ENCODE measurements at places on chromosomes 5 and 9. TPM values are rescaled to one million over a fixed set of nuclear protein-coding genes. Genes with fewer than 3 reads are reported as not detected.

DNA sequence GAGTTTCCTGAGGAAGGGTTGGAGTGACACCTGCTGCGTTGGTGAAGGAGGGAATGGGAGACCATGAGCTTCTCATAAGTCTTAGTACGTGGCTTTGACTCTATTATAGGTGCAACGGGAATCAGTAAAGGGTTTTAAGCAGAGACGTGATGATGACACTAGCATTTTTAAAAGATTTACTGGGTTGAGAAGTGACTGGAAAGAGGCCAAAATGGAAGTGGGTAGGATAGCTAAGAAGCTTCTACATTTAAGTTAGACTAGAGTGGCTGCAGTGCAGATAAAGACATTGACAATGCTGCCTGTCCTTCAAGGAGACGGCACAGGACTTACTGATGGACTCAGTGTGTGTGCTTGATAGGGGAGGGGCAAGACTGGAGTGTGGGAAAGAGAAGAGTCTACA is 6.2 kb downstream of the GAPT start:
- H3K4me3 ChIP-seq = no peak overlapping the region
- H3K36me3 ChIP-seq = no peaks in the 10 kb centered on the region
- no peaks in the 10 kb centered on the region for H3K27me3 ChIP-seq
- DNase-seq = no peak
- H3K4me1 ChIP-seq = no peaks in the 10 kb centered on the region

GRCh38 chr5:95848701-95849100 is 26.2 kb upstream of the GLRX start:
- H3K4me1 ChIP-seq = peaks cover 10% of the 10 kb centered on the region
- no peak overlapping the region for H3K4me3 ChIP-seq
- H3K36me3 ChIP-seq = peaks cover 4% of the 10 kb centered on the region
- no peak overlapping the region for H3K27ac ChIP-seq

DNA sequence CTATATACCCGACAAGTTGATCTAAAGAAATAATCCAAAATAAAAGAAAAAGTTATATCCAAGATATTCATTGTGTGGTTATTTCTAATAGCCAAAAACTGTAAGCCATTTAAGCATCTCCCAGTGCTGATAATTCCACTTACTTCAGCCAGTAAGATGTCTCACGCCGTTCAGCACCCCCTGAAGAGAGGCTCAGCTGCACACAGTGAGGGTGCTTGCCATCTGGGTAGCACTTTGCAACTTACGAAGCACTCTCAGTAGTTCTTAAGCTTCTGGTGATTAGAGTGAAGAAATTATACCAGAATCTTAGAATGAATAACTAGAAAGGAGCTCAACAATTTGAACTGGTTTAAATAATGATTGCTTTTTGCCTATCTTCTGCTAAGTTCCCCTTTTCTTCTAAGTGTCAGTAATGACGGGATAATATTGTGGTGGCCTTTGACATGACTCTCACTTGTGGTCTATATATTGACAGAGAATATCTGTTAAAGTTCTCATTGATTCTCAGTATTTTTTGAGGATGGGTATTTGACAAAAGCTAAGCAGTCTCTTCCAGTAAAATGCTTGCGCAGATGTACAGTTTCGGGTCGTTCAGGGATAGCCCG is 26.2 kb upstream of the LTC4S start:
- no peak overlapping the region for H3K4me3 ChIP-seq
- H3K27me3 ChIP-seq = no peaks in the 10 kb centered on the region
- peaks cover 25% of the 10 kb centered on the region for H3K4me1 ChIP-seq
- H3K36me3 ChIP-seq = peaks cover 58% of the 10 kb centered on the region
- no peak overlapping the region for H3K27ac ChIP-seq

DNA sequence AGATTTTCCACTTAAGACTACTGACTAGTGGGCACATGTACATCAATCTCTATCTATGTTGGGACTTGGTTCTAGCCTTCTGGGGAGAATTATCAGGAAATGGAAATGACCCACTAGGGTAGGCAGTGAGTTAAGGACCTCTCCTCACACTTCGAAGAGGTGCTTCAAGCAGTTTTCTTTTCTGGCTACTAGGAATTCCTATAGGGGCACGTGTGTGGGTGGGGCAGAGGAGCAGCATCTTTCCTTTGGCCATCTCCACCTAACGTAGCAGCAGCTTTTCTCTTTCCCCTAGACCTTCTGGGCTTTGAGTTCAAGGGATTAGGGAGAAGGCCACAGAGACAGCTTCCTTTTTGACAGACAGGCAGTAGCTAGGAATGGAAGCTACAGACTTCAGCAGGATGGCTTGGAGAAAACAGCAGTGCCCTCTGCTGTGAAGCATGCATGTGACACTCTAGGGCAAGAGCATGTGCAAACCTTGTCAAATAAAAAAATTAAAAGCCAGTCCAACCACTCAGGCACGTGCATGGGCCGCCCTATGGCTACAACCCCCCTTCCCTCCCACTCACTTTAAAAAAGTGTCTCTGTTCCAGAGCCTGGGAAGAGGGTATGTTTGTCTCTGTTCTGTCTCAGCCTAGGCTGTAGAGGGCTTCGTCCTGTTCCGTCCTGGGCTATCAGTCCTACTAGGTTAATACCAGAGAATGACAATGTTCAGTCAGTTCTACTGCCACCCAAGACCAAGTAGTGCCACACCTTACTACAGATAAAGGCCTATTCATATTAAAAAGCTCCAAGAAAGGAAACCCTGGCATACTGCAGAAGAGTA is 8.7 kb upstream of the GFRA3 start:
- no peak for DNase-seq
- H3K27me3 ChIP-seq = no peaks in the 10 kb centered on the region
- H3K4me1 ChIP-seq = no peaks in the 10 kb centered on the region
- no peaks in the 10 kb centered on the region for H3K36me3 ChIP-seq
- no peak overlapping the region for H3K4me3 ChIP-seq

DNA sequence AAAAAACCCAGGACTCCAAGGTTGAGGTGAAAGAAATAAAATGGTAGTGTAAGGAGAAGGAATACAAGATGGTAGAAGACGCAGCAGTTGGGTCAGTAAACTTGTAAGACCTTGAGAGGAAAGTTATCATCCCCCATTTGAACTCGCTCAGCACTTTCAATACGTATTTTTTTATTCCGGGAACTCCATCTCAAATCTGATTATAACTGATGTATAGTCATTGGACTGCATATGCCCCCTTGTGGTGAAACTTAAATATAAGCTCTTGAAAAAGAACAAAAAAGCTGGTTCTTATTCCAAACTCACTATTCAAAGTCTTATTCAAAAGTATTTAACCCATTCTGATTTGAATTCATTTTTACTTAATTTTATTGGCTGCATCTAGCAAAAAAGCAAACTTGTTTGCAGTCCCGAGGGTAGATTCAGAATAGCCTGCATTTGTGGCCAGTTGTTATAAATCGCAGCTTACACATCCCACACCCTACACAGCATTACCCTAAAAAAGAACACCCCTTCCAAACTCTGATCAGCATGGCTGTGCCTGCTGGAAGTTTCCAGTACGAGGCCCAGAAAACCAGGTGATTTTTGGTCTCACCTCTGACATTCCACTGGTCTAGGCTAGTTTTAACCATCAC is 118.0 kb downstream of the ESM1 start:
- no peaks in the 10 kb centered on the region for H3K4me1 ChIP-seq
- no peak overlapping the region for H3K27ac ChIP-seq
- no peak overlapping the region for H3K4me3 ChIP-seq
- H3K27me3 ChIP-seq = no peaks in the 10 kb centered on the region

GRCh38 chr5:44312374-44312773 is 76.8 kb downstream of the FGF10 start:
- no peaks in the 10 kb centered on the region for H3K27me3 ChIP-seq
- H3K4me3 ChIP-seq = no peak overlapping the region
- no peak overlapping the region for H3K27ac ChIP-seq
- H3K4me1 ChIP-seq = no peaks in the 10 kb centered on the region

- no peaks in the 10 kb centered on the region for H3K36me3 ChIP-seq
- no peaks in the 10 kb centered on the region for H3K4me1 ChIP-seq
- DNase-seq = no peak
- no peak overlapping the region for H3K27ac ChIP-seq
- no peak overlapping the region for H3K4me3 ChIP-seq
- H3K27me3 ChIP-seq = no peaks in the 10 kb centered on the region
These were observed 59.6 kb upstream of the HTR4 start for GRCh38 chr5:148713735-148714508.

- peak; percentile 79 for DNase-seq
- no peaks in the 10 kb centered on the region for H3K36me3 ChIP-seq
- peak overlapping the region; percentile 91 for H3K27ac ChIP-seq
- peaks cover 81% of the 10 kb centered on the region for H3K4me1 ChIP-seq
These were observed 92.7 kb downstream of the DAB2IP start for GRCh38 chr9:121744002-121744686.

GRCh38 chr9:134405527-134405926 is 79.3 kb downstream of the RXRA start:
- no peak for DNase-seq
- no peaks in the 10 kb centered on the region for H3K36me3 ChIP-seq
- no peaks in the 10 kb centered on the region for H3K27me3 ChIP-seq
- H3K4me3 ChIP-seq = no peak overlapping the region
- H3K4me1 ChIP-seq = peaks cover 86% of the 10 kb centered on the region

DNA sequence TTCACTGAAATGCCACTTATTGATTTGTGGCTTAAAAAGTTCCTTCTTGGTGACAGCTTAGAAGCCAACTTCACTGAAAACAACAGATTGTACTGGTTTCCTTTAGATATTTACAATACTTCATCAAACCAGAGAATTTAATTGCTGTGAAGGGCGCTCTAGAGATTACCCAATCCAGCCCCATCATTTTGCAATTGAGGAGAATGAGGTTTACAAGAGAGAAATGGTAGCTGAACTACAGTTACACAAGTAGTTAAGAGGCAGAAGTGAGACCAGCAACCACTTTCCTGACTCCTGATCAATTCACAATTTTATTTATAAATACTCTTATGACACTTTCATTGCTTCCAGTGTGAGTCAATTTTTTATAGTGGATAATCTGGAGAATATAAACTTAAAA is 103.5 kb upstream of the APC start:
- H3K4me3 ChIP-seq = no peak overlapping the region
- H3K27me3 ChIP-seq = no peaks in the 10 kb centered on the region
- H3K36me3 ChIP-seq = no peaks in the 10 kb centered on the region
- no peak for DNase-seq
- peak overlapping the region; percentile 47 for H3K27ac ChIP-seq

GRCh38 chr5:107100121-107100520 is 570.6 kb downstream of the EFNA5 start:
- H3K4me3 ChIP-seq = no peak overlapping the region
- H3K27me3 ChIP-seq = no peaks in the 10 kb centered on the region
- no peaks in the 10 kb centered on the region for H3K36me3 ChIP-seq
- DNase-seq = no peak
- peaks cover 4% of the 10 kb centered on the region for H3K4me1 ChIP-seq

DNA sequence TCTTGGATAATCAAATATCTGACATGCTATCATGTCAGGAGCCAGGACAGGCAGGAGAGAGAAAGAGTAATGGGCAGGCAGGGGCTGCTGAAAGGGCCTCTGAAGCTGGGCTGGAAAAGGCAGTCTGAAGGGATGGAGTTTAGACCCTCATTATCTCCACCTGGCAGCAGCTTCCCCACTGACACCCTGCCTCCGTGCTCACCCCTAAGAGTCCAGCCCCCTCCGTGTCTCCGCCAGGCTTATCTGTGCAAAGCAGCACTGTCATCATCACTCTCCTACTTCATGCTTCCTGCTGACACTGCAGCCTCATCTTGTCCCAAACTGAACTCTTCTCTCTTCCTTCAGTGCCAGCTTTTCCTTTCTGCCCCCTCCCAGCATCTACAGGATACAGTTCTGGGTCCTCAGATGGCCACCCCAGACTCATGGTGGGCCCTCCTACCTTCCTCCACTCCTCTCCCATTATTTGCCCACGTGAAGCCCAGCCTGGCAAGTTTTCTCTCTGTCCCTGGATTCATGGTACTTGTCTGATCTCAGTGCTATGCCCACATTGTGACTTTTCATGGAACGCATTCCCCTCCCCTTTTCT is 70.9 kb upstream of the KLF9 start:
- peak overlapping the region; percentile 97 for H3K27ac ChIP-seq
- no peaks in the 10 kb centered on the region for H3K36me3 ChIP-seq
- H3K4me3 ChIP-seq = no peak overlapping the region
- peaks cover 81% of the 10 kb centered on the region for H3K4me1 ChIP-seq
- peak; percentile 70 for DNase-seq

GRCh38 chr5:17267106-17267505 is 49.7 kb downstream of the BASP1 start:
- no peaks in the 10 kb centered on the region for H3K4me1 ChIP-seq
- H3K4me3 ChIP-seq = no peak overlapping the region
- H3K36me3 ChIP-seq = no peaks in the 10 kb centered on the region
- no peak overlapping the region for H3K27ac ChIP-seq
- no peaks in the 10 kb centered on the region for H3K27me3 ChIP-seq

- no peak for DNase-seq
- H3K27ac ChIP-seq = no peak overlapping the region
- H3K4me3 ChIP-seq = no peak overlapping the region
- no peaks in the 10 kb centered on the region for H3K27me3 ChIP-seq
These were observed 83.0 kb upstream of the IL33 start for GRCh38 chr9:6132650-6133049.

- no peak overlapping the region for H3K4me3 ChIP-seq
- no peaks in the 10 kb centered on the region for H3K36me3 ChIP-seq
- H3K27ac ChIP-seq = no peak overlapping the region
- no peak for DNase-seq
- H3K27me3 ChIP-seq = no peaks in the 10 kb centered on the region
- H3K4me1 ChIP-seq = no peaks in the 10 kb centered on the region
These were observed 123.0 kb downstream of the ADAMTSL1 start for GRCh38 chr9:18596920-18597319.

The LOX gene
- 1.1 TPM for total RNA-seq

The PCDHB2 gene
- total RNA-seq = 1.4 TPM

The TMC1 gene
- not detected for total RNA-seq

The LCN15 gene
- total RNA-seq = not detected

The PCDHGA11 gene
- 1.3 TPM for total RNA-seq

The FUT7 gene
- total RNA-seq = not detected

The GABRA1 gene
- total RNA-seq = not detected

All from gastrocnemius medialis (tissue), 4 donors.